ENCODE measurements at places on chromosomes 2 and 18. TPM values are rescaled to one million over a fixed set of nuclear protein-coding genes. Genes with fewer than 3 reads are reported as not detected.

GRCh38 chr2:124602759-124603158, 577.7 kb downstream of the CNTNAP5 start:
- DNase-seq, result no peak

The TRIM43 gene
- total RNA-seq, result not detected

GRCh38 chr2:20620271-20620681, 30.6 kb downstream of the HS1BP3 start:
- DNase-seq, result no peak

The NOSTRIN gene
- not detected for total RNA-seq

GRCh38 chr2:221422516-221423209, 149.4 kb downstream of the EPHA4 start:
- DNase-seq, result no peak

Measured in Karpas-422 (cell line).